ENCODE measurements at places on chromosomes 5 and 9.

DNA sequence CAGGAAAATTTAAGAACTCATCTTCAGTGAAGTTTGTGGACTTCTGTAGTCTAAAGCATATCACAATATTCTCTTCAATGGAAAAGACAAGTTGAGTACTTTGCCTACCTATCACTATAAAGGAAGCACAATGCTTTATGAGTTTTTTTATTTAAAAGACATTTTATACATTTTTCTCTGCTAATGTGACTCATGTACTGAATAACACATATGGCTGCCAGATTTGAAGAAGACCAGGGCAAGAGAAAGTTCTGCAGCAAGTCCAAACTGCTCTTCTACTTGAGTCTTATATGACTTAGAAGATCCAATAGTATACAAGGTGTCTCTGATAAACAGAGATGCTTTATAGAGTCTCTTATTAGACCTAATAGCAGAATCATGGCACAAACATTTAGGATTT is 978.4 kb downstream of the TLE4 start:
- DNase-seq: no peak

DNA sequence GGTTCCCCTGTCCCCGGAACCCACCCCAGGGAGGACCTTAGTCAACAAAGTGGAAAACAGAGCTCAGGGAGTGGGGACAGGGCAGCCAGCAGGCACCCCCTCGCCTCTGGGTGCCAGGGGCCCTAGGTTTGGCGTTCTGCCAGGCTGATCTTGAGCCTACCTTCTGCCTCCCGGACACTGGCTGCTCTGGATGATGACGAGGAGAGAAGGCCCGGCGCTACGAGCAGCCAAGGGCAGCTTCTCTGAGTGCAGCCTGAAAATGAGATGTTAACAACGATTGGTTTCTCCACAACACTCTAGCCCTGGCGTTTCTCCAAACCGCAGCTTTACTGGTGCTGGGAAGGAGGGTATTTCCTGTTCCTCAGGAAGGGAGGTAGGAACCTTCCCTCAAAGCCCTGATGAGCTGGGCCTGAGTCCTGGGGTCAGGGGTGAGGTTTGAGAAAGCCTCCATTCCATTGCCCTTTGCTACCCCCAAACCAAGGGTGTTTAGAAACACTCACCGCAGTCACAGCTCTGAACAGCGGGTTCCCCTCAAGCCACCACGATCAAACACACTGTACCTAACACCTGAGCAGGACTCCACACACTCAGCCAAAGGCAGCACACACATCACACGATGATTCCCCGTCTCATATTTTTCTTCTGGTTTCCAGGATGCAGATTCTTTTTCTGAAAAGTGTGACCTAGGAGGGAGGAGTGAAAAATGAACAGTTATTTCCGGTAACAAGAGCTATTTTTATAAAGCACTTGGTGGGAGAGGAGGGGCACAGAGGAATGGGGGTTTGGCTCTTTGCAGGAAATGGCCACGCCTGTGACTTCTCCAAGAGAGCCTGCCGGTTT is at the start of gene STING1:
Gene STING1 (minus strand): TSS at position 709 of the 840 bp plus-strand sequence. CDS start 1,054 bp downstream, outside the sequence.
- no peak for DNase-seq

DNA sequence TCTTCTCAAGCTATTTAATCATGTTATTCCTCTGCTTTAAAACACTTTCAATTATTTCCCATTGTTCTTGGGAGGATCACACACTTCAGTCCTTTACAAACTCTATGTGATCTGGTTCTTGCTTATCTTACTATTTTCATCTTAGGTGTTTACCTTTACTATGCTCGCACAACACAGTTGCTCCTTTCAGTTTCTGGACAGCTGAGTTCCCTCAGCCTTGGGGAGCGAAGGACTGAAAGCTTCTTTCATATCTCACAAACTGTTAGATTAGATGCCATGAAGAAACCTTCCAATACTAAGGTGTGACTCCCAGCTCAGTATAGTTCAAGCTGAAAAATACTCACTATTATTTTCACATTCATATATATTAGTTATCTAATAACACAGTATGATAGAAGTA is 117.9 kb downstream of the CDC42SE2 start:
- DNase-seq: no peak

GRCh38 chr5:124420952-124421351 is 325.5 kb downstream of the ZNF608 start:
- DNase-seq: no peak

GRCh38 chr5:90949469-90950358 is 391.1 kb downstream of the ADGRV1 start:
- DNase-seq: no peak

DNA sequence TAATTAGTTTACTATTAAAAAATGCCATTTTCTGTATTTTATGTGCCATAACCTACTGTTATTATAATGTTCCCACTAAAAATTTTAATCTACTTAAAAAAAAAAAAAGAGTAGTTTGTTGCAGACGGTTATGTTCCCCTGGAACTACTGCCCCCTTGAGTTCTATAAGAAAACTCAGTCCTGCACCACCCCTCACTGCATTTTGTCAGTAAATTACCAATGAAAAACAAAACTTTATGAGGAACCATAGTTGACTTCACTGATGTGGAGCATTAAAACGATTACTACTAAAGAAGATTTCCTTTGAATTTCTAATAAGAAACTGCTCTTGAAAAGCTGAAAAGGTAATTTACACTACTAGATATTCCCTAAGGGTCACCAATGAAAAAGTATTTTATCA is 288.7 kb downstream of the FBXL17 start:
- no peak for DNase-seq

- no peak for DNase-seq
Measured at GRCh38 chr5:52748590-52748989, 39.1 kb upstream of the ITGA1 start.

GRCh38 chr5:14245132-14245925 is 102.2 kb downstream of the TRIO start:
- DNase-seq: no peak

GRCh38 chr9:36135741-36136271 is 727 bp upstream of the GLIPR2 start:
- DNase-seq: no peak

GRCh38 chr5:127097278-127097677 is 24.0 kb upstream of the C5orf63 start:
- no peak for DNase-seq

- no peak for DNase-seq
Measured at GRCh38 chr9:130263601-130264413, 1.8 kb upstream of the HMCN2 start.

- no peak for DNase-seq
Measured at GRCh38 chr9:12770261-12770660, 4.6 kb upstream of the LURAP1L start.

GRCh38 chr5:135193213-135194125 is 159.4 kb upstream of the PITX1 start:
- no peak for DNase-seq

DNA sequence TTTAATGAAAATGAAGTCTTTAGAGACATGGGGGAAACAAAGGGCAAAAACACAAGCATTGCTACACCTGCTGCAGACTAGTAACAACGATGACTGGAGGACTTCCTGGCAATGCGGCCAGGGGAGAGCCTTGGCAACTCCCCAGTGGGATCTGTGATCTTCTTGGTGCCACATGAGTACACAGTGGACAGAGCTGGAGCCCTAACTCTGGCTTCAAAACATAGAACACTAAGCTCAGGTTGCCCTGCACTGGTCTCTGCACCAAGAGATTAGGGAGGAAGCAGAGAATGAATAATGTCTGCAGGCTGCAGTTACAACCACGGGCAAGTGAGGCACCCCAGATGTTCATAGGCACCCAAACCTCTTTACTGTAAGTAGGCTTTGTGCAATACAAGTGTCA is 91.1 kb downstream of the MRPS27 start:
- DNase-seq: no peak

GRCh38 chr5:177957241-177957640 is 38.8 kb downstream of the PROP1 start:
- DNase-seq: no peak

- no peak for DNase-seq
Measured at GRCh38 chr9:116693233-116693731, 6.2 kb downstream of the TRIM32 start.

- DNase-seq: no peak
Measured at GRCh38 chr5:181255276-181255675, 5.7 kb downstream of the TRIM52 start.

- DNase-seq: no peak
Measured at GRCh38 chr9:112647596-112647995, 70.3 kb downstream of the INIP start.

DNA sequence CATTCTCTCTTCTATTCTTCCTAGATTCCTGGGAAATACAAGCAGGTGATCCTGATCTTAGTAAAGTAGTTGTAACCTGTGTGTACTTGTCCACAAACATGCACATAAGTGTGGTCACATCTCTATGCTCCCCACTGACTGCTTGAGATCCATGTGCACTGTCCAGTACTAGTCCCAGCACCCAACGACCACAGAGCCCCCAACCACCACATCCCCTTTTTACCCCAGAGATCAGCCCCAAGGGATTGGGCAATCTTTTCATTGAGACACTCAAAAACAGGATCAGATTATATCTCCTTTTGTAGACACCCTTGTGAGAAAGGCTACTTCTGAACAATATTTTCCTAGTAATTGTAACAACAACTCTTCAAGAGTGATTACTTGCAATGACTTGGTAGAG is 240.6 kb downstream of the ACTL7B start:
- DNase-seq: no peak

- no peak for DNase-seq
Measured at GRCh38 chr5:114435885-114436299, 74.0 kb downstream of the KCNN2 start.

DNA sequence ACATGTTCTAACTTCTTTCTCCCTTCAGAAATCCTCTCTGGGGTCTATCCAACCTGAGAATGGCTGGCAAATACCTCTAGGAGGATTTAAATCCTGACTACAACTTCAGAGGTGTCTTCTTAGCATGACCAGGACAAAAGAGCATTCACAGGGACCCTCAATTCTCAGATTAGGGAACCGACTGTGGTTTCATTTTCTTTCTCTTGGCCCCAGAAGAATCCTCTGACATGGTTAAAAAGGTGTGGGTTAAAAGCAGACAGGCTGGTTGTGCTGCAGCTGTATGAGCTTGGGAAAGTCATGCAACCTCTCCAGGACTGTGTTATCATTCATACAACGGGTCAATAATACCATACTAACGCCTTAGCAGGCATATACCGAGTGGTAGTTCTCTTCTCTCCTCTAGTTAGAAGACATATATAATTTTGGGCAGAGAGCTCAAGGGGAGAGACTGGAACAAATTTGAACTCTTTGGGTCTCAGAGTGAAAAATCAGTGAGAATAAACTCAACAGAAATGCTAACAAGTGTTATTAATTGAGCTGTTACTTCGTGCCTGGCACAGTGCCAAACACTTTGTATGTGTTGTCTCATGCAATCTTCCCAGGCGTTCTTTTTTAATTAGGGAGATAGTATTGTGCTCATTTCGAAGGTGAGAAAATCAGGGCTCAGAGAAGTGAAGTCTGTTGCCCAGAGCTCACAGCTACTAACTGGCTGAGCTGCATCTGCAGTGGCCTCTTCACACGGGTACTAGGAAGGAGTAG is 35.2 kb downstream of the INSYN2B start:
- DNase-seq: no peak

GRCh38 chr5:135161221-135161620 is 127.2 kb upstream of the PITX1 start:
- no peak for DNase-seq

DNA sequence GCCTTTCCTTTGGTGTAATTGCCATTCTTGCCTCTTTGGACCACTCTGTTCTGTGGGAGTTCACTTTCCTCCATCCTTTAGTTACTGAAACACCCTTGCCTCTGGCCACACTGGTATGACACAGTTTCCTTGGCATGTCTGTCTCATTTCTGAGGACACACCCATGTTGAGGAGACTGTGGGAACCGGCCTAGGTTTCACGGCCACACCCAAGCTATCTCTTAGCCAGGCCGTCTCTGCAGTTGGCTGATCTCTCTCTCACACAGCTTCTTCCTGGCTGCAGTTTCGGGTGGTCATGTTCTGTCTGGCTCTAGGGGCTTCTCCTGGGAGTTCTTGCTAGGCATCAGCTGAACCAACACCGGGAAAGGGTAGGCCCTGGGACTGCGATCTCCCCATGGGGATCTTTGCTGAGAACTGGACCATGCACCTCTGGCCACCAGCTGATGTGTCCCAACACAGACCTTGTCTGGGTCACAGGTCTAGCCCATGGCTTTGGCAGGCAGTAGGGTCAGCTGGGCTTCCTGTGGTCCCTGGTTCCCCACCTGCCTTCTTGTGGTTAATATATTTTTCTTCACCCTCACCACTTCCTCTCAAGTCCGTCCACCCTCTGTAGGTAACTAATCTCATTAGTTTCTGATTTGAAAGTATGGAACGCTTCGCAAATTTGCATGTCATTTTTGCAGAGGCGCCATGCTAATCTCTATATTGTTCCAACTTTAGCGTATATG is 24.9 kb downstream of the ARHGEF37 start:
- DNase-seq: no peak

GRCh38 chr5:9712506-9712905 is 82.4 kb upstream of the TAS2R1 start:
- DNase-seq: no peak

DNA sequence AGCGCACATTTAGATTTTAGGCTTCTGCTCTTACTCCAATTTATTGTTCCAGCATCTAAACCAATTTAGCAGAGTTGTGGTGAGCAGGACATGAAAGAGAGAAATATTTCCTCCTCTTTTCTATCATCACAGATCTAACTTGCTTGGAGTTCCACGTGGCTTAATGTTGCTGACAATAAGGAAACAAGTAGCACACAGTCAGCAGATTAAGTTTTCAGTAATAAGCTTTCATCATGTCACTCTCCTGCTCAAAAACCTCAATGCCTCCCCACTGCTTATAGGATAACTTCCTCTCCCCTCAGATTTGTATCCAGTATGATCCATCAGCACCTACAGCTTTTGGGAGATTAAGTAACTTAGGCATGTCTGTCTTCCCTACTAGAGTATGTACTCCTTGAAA is 10.4 kb upstream of the SSBP2 start:
- no peak for DNase-seq

- peak; percentile 10 for DNase-seq
Measured at GRCh38 chr5:156379206-156379605, 52.2 kb downstream of the SGCD start.

GRCh38 chr9:122370869-122371755 is at the start of gene PTGS1:
Gene PTGS1, plus strand, starts transcription at chr9:122371024. Its CDS starts 61 bp downstream, at chr9:122371085.
- DNase-seq: peak; percentile 71

DNA sequence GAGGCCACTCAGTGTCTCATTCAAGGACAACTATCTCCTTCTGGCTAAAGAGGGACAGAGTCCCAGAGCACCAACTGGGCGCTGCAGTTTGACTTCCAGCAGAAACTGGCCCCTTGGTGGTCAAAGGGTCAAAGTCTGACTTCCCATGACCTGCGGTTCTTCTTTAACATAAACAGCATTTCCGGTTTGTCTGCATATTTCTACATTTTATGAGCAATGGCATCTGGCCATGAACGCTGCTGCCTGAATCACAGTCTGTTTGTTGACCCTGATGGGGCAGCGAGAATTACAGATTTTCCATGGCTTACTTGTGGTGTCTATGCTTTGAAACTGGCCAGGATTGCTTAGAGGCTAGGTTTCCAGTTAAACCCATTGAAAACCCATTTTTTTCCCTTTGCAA is 1.3 kb downstream of the TNFSF15 start:
- DNase-seq: no peak

- no peak for DNase-seq
Measured at GRCh38 chr9:34550681-34551270, 28.0 kb upstream of the ENHO start.
